ENCODE measurements at places on chromosomes 3 and 15.

DNA sequence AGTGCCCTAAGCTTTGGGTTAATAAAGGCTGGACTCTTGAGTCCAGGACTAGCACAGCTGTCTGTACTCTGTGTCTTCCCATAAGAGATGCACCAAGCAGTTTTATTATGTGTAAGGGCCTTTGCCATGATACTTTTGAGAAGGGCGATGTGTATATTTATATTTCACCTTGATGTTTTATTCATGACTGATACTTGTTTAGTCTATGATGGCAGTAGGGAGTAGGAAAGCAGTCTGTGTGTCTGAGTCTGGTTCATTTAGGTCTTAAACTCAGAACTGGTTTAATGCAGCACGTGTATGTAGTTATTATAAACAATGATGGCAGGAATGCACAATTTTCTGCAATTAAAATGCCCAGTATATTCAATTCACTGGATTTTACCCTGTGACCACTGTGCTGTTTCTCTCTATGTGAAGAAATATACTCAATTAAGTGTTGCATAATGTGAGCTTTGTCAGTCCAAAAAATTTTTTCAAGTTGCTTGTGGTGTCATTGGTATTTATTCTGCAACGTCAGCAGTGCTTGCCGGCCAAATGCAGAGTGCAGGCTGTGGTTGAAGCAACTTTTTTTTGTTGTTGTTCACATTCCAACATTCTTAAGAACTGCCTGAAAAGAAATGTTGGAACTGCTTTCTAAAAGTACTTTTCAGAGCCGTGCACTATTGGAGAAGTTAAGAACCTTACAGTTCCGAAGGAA, 423.7 kb upstream of the SEMA6D start:
- DNase-seq: no peak

GRCh38 chr3:185712337-185712736, 112.5 kb downstream of the IGF2BP2 start:
- DNase-seq: no peak

GRCh38 chr3:122679085-122679881, 1.4 kb upstream of the PARP14 start:
- peak; percentile 72 for DNase-seq

DNA sequence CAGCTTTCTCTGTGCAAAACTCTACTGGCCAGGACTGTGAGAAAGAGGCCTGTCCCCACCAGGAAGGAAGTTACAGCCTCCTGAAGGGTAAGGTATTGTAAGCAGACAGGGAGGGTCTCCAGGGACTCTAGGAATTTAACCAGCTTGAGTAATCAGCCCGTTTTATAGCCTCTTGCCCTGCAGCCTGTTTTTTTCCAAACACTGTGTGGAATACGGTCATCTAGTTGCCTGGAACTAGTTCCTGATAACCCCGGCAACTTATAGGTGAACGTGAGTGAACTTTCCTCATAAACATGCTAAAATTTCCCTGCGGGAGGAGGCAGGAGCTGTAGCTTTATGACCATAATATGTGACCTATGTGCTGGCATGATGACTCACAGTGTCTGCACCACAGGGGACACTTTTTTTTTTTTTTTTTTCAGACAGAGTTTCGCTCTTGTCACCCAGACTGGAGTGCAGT, 60.1 kb upstream of the DAZL start:
- DNase-seq: no peak

- no peak for DNase-seq
These were observed 9.3 kb downstream of the FAH start for GRCh38 chr15:80162059-80162554.

DNA sequence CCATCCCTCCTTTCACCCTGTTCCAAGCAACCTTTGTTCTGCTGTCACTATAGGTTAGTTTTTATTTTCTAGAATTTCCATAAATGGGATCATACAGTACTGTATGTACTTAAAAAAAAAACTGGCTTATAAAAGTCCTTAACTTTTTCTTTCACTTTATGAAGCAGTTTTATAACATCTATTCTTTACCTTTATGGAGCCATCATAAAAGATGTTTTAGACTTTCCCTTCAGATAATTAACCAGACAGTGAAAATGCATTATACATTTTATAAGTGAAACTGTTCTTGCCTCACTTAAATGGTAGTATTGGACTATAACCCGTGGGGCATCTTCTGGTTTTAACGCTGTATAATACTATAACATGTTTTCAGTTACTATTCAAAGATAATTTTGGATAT, 26.2 kb downstream of the PLS1 start:
- DNase-seq: no peak

DNA sequence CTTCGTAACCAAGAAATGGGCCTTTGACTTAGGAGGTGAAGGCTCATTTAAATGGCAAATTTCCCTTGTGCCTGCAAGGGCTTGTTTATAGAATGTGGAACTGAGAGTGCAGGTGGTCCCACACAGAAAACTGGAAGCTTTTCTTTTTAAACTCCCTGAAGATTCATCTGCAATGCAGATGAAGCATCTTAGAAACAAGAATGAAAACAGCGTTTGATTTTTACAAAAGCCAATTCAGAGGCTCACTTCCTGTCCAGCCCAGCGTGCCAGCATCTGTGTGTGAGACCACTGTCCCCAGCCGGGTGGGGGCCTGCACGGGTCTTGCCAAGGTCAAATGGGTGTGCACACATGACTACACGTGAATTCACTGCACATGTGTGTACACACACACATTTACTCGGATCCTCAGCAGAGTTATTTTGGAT, 94.7 kb downstream of the LINGO1 start:
- DNase-seq: no peak

Data from glutamatergic neuron (in vitro differentiated cells).